Fibroblast of skin of right quadriceps (primary cell): ENCODE measurements at places on chromosomes 7 and 10.

DNA sequence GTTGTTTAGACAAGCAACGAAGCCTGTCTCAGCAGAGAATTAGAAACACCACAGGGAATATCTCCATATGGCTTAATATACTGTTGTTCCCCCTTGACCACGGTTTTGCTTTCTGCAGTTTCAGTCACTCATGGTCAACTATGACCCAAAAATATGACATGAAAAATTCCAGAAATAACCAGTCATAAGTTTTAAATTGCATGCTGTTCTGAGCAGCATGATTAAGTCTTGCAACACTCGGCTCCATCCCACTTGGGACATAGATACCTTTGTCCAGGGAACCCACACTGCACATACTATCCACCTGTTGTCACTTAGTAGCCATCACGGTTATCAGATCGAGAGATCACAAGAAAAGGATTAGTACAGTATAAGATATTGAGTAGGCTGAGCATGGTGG lies 60.7 kb upstream of the FOXK1 start:
- DNase-seq: peak; percentile 24

DNA sequence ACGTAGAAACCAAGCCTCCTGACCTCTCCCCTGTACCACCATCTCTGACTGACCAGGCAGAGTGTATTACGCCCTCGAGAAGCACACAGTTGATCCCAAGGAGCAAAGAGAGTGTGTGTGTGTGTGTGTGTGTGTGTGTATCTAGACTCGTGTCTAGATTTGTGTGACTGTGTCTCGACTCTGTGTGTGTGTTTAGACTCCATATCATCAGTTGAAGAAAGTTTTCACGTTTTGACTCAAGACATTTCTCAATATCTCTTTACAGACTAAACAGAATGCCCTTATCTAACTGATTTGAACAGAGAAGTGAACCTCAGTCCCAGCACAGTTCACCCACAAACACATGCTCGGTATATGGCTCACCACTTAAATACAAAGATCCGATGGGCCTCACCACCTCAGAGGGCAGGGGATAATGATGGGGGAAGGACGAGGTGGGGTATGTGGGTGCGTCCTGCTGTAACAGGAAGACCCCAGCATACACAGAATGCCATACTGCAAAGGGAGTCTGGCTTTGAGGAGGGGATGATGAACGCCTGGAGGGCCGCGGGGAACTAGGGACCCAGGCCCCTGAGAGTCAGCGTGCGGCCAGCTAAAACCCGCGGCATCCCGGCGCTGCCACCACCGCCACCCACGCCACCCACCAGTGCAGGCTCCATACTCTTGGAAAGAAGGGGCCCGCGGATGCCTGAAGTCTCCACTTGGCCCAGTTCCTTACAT lies 780 bp downstream of the ALDH18A1 start:
- peak; percentile 15 for DNase-seq

DNA sequence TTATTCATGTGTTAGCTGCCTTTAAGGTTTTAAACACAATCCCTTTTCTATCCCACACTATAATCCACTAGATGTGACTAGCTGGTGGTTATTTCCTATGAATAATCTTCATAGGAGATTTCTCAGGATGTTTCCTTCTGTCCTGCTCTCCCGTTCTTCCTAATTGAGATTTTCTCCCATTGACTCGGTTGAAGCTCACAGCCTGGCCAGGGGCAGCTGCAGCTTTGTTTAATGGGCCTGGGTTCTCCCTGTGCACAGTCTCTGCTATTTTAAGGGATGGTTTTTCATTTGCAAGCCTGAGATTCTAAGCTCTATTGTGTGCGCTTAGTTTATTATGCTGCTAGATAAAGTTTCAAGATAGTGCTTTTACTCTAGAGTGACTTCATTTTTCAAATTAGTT lies 283.4 kb upstream of the AOAH start:
- no peak for DNase-seq

GRCh38 chr7:80393786-80394185 lies 118.1 kb downstream of the GNAT3 start:
- no peak for DNase-seq

- DNase-seq: no peak
Observed at GRCh38 chr7:148481971-148482626, 108.5 kb upstream of the C7orf33 start.

- DNase-seq: no peak
Observed at GRCh38 chr10:103692952-103693811, 162.2 kb downstream of the SH3PXD2A start.

GRCh38 chr7:158318511-158318913 lies 269.1 kb downstream of the PTPRN2 start:
- DNase-seq: no peak
